ENCODE measurements at places on chromosomes 11 and 22. TPM values are rescaled to one million over a fixed set of nuclear protein-coding genes. Genes with fewer than 3 reads are reported as not detected.

The APOL3 gene
- 42.6 TPM for polyA plus RNA-seq

The RAPSN gene
- polyA plus RNA-seq, result 0.66 TPM

DNA sequence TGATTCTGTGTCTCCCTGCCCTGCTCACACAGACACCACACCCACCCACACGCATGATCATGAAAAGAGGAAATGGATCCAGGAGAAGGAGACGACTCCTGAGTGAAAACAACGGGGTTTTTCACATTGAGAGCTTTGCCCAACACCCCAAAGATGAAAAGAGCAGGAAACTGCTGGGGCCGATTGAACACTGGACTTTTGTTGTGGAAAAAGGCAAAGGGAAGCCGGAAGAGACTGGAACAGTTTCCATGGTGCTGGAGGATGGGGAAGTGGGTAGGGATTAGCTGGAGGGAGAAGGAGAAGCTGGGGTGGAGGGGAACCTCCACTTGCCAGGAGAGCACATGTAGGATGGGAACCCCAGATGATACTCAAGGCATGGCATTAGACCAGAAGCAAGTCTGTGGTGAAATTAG, 5.2 kb upstream of the SLC43A3 start:
- DNase-seq, result no peak

- no peak for DNase-seq
Observed at GRCh38 chr11:45876401-45876800, 9.1 kb upstream of the MAPK8IP1 start.

- no peak for DNase-seq
Observed at GRCh38 chr11:133072858-133073582, 459.3 kb downstream of the OPCML start.

Data from thymus (tissue), 14 donors.